ENCODE measurements at places on chromosomes 4 and X.

DNA sequence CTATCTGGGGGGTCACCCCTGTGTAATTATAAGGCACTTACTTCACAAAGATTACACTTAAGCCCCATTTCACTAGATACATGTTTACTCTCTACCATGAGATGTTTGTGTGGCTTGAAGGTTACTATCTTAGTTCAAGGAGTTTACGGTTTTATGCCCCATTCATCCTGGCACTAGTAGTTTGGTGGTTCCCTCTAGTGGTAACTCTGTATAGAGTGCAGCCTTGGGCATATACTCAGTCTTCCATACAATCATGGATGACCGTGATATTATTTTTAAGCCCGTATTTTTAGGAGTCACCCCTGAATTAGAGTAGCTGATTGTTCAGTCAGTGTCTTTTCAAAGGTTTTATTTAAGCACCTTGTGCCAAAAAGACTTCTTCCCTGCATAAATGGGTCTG lies 109.9 kb upstream of the FAM47C start:
- no peaks in the 10 kb centered on the region for H3K36me3 ChIP-seq
- DNase-seq = no peak
- no peak overlapping the region for H3K4me3 ChIP-seq
- no peaks in the 10 kb centered on the region for H3K4me1 ChIP-seq

DNA sequence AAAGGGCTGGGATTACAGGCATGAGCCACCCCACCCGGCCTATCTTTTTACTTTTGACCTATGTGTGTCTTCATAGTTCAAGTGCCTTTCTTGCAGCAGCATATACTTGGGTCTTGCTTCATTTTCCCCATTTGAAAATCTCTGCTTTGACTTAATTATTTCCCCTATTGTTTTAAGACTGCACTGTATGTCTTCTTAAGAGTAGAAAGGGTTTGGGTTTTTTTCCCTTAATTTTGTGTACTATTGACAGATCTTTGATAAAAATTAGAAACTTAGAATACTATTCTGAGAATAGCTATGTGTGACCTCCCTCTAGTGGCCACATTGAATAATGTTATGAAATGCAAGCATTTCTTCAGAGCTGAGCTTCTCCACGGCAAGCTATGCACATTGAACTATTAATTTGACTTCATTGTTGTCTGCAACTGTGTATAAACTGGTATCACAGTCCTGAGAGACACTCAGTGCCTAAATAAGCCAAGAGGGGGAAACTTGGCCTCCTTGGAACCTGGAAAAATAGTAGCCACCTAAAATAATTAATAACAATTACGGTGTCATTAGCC lies 8.7 kb upstream of the SLC25A4 start:
- peaks cover 6% of the 10 kb centered on the region for H3K4me1 ChIP-seq
- no peak overlapping the region for H3K4me3 ChIP-seq
- H3K27me3 ChIP-seq = peaks cover 57% of the 10 kb centered on the region
- DNase-seq = no peak

GRCh38 chr4:73759357-73759756 lies 19.0 kb downstream of the CXCL8 start:
- no peaks in the 10 kb centered on the region for H3K36me3 ChIP-seq
- H3K27ac ChIP-seq = no peak overlapping the region
- H3K27me3 ChIP-seq = no peaks in the 10 kb centered on the region
- no peak overlapping the region for H3K4me3 ChIP-seq

DNA sequence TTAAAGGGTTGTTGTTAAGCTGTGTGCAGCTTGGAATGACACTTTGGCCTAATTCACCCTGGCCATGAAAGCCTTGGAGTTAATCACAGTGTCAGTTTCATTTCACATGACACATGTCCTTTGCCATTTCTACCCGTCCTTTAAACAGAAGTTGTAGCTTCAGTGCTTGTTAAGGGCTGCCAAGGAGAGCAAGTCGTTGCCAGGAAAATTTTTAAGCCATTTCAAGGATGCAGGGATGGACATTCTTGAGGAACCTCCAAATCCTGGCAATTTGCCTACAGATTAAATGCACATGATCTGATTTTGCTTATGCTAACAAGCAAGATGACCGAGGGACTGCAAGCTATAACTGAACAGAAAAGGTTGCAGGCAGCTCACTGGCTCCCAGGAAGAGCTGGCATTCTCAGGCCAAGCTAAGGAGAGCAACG lies 40.5 kb downstream of the SETD7 start:
- DNase-seq = no peak
- H3K27me3 ChIP-seq = no peaks in the 10 kb centered on the region
- H3K4me3 ChIP-seq = no peak overlapping the region
- no peak overlapping the region for H3K27ac ChIP-seq

DNA sequence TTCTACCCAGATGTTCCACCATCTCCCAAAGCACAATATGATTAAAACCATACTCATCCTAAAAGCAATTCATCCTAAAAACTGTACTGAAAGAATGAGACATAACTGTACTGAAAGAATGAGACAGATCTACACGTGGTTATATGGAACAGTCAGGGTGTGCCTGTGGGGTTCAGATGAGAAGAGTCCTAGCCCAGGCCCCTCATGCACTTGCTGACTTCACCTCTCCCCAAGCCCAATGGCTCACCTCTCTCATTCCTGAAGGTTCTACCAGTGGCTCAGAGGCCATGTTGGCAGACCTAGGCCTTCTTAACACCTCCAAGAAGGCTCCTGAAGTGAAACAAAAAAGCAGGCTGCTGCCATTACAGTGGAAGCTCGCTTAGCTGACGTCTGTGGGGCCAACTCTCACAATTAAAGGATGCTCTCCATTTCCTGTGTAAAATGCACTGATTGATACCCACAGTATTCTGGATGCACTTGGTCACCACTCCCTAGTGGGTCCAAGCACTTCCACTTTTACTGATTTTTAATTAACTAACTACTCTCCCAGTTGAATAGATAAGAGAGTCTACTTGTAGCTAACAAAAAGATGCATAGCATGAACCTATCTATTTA lies 3.8 kb downstream of the PLAC1 start:
- H3K27me3 ChIP-seq = no peaks in the 10 kb centered on the region
- H3K4me1 ChIP-seq = no peaks in the 10 kb centered on the region
- no peak for DNase-seq
- H3K36me3 ChIP-seq = no peaks in the 10 kb centered on the region

DNA sequence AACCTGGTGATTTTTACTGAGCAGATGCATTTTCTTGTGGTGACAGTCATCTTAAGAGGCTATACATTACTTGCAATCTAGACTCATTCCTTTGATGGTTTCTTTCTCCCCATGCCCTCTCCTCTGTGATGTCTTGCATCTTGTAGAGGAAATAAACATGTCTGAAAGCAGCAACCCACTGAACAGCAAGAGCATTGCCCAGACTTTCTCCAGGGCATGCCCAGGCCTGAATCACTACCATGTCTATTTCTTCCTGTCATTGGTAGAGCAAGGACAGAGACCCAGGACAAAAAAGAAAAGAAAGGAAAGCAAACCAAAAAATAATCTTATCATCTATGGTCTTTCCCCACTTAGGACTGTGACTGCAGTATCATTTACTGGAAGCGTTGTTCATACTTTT lies 326.1 kb downstream of the HNRNPD start:
- H3K4me3 ChIP-seq = no peak overlapping the region
- peaks cover 3% of the 10 kb centered on the region for H3K36me3 ChIP-seq
- no peak overlapping the region for H3K27ac ChIP-seq
- H3K4me1 ChIP-seq = peaks cover 9% of the 10 kb centered on the region
- DNase-seq = no peak

DNA sequence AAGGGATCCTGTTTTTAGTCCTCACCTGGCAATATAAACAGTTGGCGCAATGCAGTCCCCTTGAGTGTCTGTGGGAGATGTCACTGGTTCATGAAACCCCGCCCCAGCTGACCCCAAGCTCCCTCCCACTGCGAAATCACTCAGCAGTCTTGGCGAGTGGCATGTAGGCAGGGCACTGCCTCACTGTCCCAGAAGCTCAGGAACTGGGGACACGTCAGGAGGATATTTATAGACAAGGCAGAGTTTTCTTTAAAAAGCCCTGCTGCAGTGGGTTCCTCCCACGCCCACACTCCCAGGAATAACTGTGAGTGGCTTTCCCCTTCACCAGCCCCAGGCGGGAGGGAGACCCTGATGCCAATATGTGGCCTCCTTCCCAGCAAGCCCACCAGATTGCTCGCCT lies 44.3 kb upstream of the PPP2R2C start:
- no peak overlapping the region for H3K27ac ChIP-seq
- peaks cover 5% of the 10 kb centered on the region for H3K36me3 ChIP-seq
- no peak for DNase-seq

DNA sequence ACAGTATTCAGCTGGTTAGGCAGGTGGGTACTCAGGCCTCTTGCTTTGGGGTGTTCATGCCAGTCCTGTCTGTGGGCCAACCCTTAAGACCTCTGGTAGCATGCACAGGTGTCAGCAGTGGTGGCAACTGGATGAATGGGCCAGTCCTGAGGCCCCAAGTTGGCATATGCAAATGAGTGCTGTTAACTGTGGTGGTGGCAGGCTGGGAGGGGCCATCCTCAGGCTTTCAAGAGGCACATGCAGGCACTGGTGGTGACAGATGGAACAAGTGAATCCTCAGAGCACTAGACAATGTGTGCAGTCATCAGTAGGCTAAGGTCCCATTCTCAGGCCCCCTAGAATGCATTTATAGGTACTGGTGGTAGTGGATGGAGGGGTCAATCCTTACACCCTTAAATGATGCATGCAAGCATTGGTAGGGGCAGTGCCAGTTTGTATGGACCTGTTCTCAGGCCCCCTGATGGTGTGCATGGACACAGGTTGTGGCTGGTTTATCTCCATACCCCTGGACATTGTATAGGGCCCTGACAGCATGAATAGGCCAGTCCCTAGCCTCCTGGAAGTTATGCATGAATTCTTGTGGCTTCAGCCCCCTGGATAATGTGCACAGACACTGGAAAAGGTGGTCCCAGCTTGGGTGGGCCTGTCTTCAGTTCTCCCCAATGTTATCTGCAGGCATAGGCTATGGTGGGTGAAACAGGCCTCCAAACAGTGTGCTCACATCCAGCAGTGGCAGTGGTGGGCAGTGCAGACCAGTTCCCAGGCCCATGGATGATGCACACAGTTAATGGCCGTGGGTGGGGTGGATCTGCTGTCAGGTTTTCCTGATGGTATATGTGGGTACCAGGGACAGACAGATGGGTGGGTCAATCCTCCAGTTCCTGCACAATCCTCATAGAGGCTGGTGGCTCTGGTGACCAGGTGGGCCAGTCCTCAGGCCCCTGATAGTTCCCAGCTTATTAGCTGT lies 24.7 kb downstream of the TECRL start:
- DNase-seq = no peak
- H3K36me3 ChIP-seq = no peaks in the 10 kb centered on the region
- no peaks in the 10 kb centered on the region for H3K4me1 ChIP-seq
- no peak overlapping the region for H3K27ac ChIP-seq
- no peak overlapping the region for H3K4me3 ChIP-seq
- H3K27me3 ChIP-seq = no peaks in the 10 kb centered on the region

GRCh38 chr4:61173799-61174198 lies 26.3 kb upstream of the ADGRL3 start:
- H3K4me3 ChIP-seq = no peak overlapping the region
- DNase-seq = no peak

- H3K4me1 ChIP-seq = peaks cover 6% of the 10 kb centered on the region
- H3K36me3 ChIP-seq = no peaks in the 10 kb centered on the region
- H3K27ac ChIP-seq = no peak overlapping the region
- H3K4me3 ChIP-seq = peak overlapping the region; percentile 74
- no peak for DNase-seq
These were observed 824 bp upstream of the HMGB3 start for GRCh38 chrX:150982235-150982787.

GRCh38 chr4:114229706-114230105 lies 250.3 kb upstream of the ARSJ start:
- no peaks in the 10 kb centered on the region for H3K4me1 ChIP-seq
- no peak for DNase-seq
- no peak overlapping the region for H3K4me3 ChIP-seq
- no peaks in the 10 kb centered on the region for H3K36me3 ChIP-seq
- H3K27me3 ChIP-seq = peaks cover 2% of the 10 kb centered on the region

DNA sequence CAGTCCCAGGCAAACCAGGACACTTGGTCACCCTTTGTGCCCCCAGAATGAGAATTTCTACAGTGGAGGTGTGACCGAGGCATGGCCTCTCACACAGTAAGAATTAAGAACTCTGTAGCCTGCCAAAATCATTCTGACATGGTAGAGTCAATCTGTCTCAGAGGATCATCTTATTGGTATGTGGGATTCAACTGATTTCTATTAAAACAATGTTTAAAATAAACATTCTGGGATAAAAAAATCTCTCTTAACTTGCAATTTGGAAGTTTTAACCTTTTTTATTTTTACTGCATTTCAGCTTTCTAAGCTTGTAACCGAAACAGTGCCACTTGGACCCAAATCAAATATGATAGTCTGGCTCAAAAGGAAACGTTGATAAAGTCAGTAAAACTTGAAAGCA lies 165.4 kb upstream of the LDB2 start:
- H3K27me3 ChIP-seq = no peaks in the 10 kb centered on the region
- no peaks in the 10 kb centered on the region for H3K36me3 ChIP-seq
- H3K4me3 ChIP-seq = no peak overlapping the region
- no peaks in the 10 kb centered on the region for H3K4me1 ChIP-seq
- no peak overlapping the region for H3K27ac ChIP-seq

Data from naive thymus-derived CD8-positive, alpha-beta T cell (primary cell).